ENCODE measurements at places on chromosomes 5 and 9.

DNA sequence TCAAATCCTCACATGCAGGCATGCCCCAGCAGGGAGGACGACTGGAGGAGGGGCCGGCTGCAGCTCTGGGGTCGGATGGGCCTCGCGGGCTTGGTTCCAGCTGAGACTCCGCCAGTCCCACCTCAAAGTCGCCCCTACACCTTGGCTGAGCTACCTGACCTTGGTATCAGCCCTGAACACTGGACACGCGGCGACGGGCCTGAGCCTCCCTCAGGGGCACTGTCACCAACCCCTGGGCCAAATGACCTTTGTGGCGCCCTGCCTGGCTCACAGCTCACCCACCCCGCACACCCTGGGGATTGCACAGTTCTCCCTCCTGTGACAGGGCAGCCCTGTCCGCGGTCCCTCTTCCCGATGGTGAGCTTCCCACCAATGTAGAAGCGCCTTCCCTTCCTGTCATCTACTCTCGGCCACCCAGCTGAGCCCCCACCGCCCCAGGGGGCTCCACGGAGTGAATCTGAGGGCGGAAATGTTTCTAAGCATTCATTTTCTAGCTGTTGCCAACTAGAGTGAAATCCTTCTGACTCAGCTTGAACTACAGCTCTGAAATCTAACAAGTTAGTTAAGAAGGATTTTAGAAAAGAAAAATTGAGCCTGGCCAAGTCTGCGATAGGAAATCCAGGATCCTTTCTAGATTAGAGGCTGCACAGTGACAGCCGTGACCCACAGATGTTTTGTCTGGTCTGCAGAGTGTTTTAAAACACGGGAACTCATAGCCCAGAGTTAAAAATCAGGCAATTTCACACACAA lies 138.9 kb upstream of the PHYKPL start:
- no peak for DNase-seq

DNA sequence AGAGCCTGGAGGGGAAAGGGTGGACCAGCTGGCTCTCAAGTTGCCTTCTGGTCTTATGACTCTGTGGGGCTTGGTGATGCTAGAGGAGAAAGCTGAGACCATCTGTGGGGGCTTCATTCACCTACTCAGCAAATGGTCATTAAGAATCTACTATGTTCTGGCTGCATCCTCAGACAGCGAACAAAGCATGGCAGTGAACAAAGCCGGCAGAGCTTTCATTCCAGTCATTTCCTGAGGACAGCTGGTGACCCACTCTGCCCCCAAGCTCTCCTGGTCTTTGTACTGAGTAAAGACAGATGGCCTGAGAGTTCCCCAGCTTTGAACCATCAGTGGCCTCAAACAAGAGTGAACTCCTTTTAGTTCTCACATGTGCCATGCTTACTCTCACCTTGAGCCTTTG lies 48.0 kb downstream of the FGF1 start:
- DNase-seq, result no peak

- DNase-seq, result peak; percentile 10
Observed at GRCh38 chr9:120583958-120584369, 4.0 kb upstream of the CDK5RAP2 start.

DNA sequence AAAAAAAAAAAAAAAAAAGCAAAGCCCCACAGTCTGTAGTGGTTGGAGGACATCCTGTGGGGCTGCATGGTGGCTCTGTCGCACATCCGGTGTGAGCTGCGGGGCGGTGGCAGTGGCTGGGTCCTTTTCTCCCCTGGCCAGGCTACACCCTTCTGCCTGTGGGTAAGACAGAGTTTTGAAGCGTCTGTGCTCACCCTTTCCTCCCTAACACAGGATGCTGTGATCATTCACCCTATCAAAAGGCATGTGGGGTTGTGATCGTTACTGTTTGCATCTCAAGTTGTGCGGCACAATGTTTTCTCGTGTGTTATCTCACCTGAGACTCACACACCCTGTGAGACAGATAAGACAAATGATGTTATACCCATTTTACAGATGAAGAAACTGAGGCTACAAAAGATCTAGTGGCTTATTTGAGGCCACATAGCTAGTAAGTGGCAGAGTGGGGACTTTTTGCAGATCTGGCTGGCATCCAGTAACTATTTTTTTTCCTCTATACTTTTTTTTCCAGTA lies 17.5 kb downstream of the IRF1 start:
- no peak for DNase-seq

DNA sequence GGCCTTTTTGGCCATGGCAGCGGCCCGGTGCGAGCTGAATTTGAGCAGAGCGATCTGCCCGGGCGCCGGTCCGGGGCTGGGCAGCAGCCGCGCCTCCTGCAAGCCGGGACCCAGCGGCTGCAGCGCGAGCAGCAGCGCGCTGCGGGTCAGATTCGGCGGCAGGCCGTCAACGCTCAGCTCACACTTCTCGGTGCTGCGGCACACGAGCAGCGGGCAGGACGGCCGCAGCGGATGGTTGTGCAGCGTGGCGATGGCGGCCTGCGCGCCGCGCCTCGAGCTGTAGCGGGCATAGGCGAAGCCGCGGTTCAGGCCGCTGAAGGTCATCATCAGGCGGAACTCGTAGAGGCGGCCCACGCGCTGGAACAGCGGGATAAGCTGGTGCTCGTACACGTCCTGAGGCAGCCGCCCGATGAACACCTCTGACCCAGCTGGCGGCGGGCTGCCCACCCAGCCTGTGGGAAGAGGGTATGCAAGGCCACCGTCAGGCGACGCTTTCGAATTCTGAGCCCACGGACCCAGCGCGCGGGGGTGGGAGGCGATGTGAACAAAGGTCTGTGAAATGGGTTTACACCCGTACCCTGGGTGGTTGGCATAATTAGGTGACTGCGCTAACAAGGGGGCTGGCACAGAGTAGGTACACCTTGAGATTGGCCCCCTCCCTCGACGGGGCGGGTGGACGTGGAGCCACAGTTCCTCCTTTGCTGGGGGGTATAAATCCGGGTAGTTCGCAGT lies 755 bp downstream of the DND1 start:
- peak; percentile 40 for DNase-seq

- DNase-seq, result no peak
Observed at GRCh38 chr5:61631438-61631941, 299.4 kb downstream of the ZSWIM6 start.

DNA sequence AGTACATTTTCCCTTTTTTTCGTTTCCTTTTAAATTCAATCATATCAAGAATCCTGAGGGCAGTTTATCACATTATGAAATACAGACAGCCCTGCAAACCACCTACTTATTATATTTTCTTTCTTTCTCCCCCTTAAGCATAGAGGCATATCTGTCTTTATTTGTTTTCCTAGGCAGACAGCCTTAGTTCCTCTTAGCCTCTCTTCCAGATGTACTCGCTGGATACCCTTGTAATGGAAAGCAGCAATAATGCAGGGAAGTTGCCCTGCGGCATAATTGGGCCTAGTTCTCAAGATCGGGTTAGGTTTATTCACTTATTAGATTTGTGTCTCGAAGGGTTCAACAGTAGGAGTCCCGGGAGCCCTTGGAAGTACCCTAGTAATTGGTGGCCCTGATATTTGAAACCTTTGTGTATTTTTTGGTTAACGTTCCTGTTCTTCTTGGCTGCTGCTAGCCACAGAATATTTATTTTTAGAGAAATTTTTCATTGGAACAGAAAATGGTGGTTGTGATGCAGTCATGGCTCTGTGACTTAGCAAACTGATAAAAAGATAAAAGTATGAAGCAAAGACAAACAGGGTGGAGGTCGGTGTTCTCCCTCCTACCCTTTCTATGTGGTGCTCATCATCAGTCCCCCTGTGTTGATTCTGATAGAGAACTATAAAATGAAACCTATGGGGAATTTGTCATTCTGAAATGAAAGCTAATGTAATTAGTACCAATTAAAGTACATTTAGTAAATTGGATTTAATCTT lies 6.4 kb downstream of the TLE4 start:
- DNase-seq, result no peak

GRCh38 chr9:107251756-107252322 lies 31.2 kb upstream of the RAD23B start:
- DNase-seq, result no peak

DNA sequence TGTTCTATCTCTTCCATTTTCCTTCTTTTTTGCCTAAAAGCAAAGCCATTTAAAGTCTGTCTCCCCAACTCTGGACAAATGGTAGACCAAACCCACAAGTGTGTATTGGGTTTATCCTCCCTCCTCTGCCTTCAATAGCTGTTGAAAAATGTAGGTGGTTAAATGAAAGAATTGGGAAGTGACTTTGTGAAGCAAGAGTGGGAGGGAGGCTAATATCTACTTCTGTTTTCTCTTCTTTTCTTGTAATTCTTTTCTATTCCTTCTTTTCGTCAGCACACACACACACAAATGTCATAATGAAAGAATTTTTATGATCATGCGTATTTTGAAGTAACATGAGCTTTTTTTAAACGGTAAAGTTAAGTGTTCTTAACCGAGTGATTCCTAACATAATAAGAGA lies 3.8 kb downstream of the CCDC152 start:
- no peak for DNase-seq

- no peak for DNase-seq
Observed at GRCh38 chr5:61599370-61600122, 267.5 kb downstream of the ZSWIM6 start.

DNA sequence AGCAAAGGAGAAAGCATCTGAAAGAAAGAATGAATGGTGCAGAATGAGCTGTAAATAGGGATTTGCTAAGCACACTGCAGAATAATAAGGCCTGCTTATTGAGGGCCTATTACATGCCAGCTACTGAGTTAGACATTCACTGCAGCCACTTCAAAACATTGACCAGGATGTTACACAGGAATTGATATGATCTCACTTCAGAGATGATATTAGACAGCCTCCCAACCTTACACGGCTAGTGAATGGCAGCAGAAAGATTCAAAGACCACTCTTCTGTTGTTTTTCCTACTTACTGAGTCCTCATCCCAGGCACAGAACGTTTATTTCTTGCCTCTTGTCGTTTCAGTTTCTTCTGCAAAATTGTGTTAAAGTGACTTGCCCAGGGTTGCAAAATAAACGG lies 1209.9 kb upstream of the WWC1 start:
- DNase-seq, result no peak

GRCh38 chr5:36944607-36945225 lies 68.1 kb downstream of the NIPBL start:
- no peak for DNase-seq

- DNase-seq, result no peak
Observed at GRCh38 chr9:135605238-135605781, 34.0 kb downstream of the GLT6D1 start.

- no peak for DNase-seq
Observed at GRCh38 chr9:114574438-114574837, 13.1 kb upstream of the ATP6V1G1 start.

DNA sequence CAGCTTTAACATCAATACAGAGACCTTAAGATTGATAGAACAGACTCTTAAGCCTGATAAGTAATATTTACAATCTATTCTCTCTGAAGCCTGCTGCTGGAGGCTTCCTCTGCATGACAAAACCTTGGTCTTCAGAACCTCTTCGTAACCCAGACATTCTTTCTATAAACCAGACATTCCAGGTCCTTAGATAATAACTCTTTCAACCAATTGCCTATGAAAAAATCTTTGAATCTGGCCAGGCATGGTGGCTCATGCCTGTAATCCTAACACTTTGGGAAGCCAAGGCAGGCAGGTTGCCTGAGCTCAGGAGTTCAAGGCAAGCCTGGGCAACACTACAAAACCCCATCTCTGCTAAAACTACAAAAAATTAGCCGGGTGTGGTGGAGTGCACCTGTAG lies 327.8 kb downstream of the ENC1 start:
- no peak for DNase-seq

- no peak for DNase-seq
Observed at GRCh38 chr9:107929443-107929842, 439.9 kb upstream of the KLF4 start.

- DNase-seq, result no peak
Observed at GRCh38 chr5:10682801-10683525, 78.1 kb downstream of the DAP start.

- DNase-seq, result no peak
Observed at GRCh38 chr9:75064307-75065025, 23.5 kb downstream of the NMRK1 start.

GRCh38 chr5:151126199-151126645 lies 31.4 kb downstream of the ANXA6 start:
- peak; percentile 74 for DNase-seq

DNA sequence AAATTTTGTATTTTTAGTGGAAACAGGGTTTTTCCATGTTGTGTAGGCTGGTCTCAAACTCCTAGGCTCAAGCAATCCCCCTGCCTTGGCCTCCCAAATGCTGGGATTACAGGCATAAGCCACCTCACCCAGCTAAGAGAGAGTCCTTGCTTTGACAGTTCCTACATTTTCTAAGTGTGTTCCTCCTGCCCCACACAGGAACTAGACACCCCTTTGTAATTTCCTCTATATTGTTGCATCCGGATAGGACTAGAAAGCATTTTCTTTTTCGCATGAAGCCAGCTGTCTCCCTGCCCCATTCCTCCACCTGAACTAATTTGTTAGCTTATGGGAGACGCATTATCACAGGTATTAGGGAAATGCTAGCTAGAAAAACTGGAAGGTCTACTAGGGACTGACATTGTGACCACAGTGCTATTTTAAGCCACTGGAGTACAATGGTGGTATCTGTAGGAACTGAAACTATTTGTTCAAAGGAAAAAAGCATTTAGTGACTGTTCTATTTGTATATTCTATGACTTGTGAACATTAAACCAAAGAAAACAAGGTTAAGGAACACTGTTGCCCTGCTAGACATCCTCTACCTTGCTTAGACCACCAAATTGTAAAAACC lies 214.1 kb downstream of the SMARCA2 start:
- no peak for DNase-seq

GRCh38 chr9:134168757-134169550 lies 4.6 kb upstream of the RNU6ATAC start:
- DNase-seq, result no peak

- DNase-seq, result no peak
Observed at GRCh38 chr5:128764601-128765310, 200.5 kb upstream of the SLC27A6 start.

DNA sequence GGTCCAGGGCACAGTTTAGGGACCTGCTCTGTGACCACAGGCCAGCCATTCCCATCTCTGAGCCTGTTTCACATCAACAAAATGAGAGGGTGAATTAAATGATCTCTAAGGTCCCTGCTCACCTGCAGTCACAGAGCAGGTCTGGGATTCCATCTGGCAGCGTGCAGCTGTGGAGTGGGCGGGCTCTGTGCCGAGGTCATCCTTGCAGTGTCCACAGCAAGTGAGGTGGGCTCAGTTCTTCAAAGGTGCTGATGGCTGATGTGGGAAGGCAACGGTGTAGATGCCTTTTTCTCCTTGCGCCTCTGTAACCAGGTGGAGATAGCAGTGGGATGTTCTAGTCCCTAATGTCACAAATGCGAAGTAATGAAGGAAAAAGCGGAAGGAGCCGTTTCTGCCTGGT lies 11.9 kb downstream of the OR2V1 start:
- DNase-seq, result no peak

- no peak for DNase-seq
Observed at GRCh38 chr5:20323323-20323722, 335.3 kb upstream of the CDH18 start.

GRCh38 chr9:128405780-128406171 lies 14.9 kb upstream of the CERCAM start:
- DNase-seq, result no peak

- DNase-seq, result no peak
Observed at GRCh38 chr5:172010278-172010677, 3.8 kb upstream of the FBXW11 start.

- no peak for DNase-seq
Observed at GRCh38 chr5:60779466-60779865, 64.6 kb downstream of the ELOVL7 start.
